Upper lobe of left lung (tissue), 6 donors: ENCODE measurements at places on chromosomes 3 and 15. TPM values are rescaled to one million over a fixed set of nuclear protein-coding genes. Genes with fewer than 3 reads are reported as not detected.

GRCh38 chr15:88613074-88613944 lies 7.8 kb upstream of the AEN start:
- H3K27ac ChIP-seq = no peak overlapping the region
- H3K36me3 ChIP-seq = no peaks in the 10 kb centered on the region
- no peak for DNase-seq

BTBD1 gene
- 45.6 TPM for total RNA-seq

GRCh38 chr3:106587551-106587950 lies 718.7 kb upstream of the CBLB start:
- H3K4me1 ChIP-seq = no peaks in the 10 kb centered on the region
- H3K4me3 ChIP-seq = no peak overlapping the region
- no peak for DNase-seq
- H3K27me3 ChIP-seq = no peaks in the 10 kb centered on the region
- no peaks in the 10 kb centered on the region for H3K36me3 ChIP-seq
- H3K27ac ChIP-seq = no peak overlapping the region

ARNT2 gene
- 4.8 TPM for total RNA-seq

SLC25A20 gene
- total RNA-seq = 16.8 TPM

STAB1 gene
- 49.5 TPM for total RNA-seq

DNA sequence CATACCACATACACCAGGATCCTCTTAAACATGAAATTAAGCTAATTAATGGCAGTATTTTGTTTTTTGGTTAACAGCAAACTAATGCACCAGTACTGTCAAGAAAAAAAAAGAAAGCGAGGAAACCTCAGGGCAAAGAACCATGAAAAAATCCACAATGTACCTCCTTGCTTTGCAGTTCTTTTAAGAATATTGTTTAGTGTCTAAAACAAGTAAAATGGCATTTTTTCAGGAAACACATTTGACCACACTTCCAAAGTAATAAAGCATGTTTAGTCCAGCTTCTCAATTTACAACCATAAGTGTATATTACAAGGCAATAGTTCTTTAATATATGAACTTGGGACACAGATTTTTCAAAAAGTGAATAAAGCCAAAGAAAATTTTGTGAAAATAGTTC lies 26.6 kb downstream of the AAGAB start:
- DNase-seq = no peak
- no peak overlapping the region for H3K27ac ChIP-seq
- H3K4me1 ChIP-seq = no peaks in the 10 kb centered on the region
- no peak overlapping the region for H3K4me3 ChIP-seq

DNA sequence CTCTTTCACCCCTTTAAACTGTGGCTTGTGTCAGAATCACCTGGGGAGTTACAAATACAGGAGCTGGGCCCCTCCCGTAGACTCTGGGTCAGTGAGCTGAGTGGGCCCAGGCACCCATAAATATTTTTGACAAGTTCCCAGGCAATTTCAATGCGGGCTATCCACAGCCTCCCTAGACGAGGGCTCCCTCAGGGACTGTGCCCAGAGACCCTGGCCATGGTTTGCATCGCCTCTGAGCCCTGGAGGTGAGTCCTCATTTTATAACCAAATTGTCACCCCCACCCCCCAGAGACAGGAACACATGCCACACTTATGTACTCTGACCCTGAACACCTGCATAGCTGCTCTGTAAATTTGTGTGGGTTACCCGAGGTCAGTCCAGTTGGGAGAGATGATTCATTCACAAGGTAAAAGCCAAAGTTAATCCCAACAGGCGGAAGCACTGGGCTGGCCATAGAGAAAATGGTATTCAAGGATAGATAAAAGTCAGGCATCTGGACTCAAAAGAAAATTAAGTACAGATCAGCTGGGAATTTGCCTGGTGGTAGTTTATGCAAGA lies 146.5 kb upstream of the SLC6A11 start:
- H3K27me3 ChIP-seq = no peaks in the 10 kb centered on the region
- H3K36me3 ChIP-seq = no peaks in the 10 kb centered on the region
- no peak for DNase-seq
- no peak overlapping the region for H3K4me3 ChIP-seq

GRCh38 chr15:31051496-31052080 lies 49.9 kb downstream of the TRPM1 start:
- H3K4me3 ChIP-seq = no peak overlapping the region
- no peaks in the 10 kb centered on the region for H3K27me3 ChIP-seq
- H3K27ac ChIP-seq = no peak overlapping the region
- no peaks in the 10 kb centered on the region for H3K36me3 ChIP-seq
- peaks cover 8% of the 10 kb centered on the region for H3K4me1 ChIP-seq

DNA sequence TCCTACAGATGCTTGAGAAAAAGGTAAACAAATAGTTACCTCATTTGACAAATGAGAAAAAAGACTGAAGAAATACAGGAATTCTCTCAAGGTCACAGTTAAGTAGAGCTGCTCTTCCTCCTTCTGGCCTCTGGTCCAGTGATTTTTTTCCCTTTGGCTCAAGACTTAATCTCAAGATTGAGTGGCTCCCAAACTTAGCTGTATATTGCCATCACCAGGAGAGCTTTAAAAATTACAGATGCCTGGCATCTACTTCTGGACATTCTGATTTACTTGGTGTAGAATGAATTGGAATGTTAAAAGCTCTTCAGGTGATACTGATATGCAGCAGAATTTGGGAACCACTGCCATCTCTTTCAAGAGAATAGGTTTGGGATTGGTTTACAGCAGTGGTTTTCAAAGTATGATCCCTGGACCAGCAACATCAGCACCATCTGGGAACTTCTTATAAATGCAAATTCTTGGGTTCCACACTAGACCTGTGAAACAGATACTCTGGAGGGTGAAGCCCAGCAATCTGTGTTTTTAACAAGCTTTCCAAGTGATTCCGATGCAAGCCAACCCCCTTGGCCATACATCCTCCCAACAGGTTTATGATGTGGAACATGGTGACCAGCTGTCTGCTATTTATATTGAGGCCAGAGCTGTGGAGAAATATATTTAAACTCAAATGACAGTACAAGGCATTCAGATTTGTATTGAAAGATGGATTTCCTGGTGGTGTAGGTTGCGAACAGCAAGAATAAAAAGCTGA lies 333.0 kb upstream of the RARB start:
- H3K36me3 ChIP-seq = no peaks in the 10 kb centered on the region
- H3K4me1 ChIP-seq = no peaks in the 10 kb centered on the region
- H3K4me3 ChIP-seq = no peak overlapping the region
- no peak overlapping the region for H3K27ac ChIP-seq
- H3K27me3 ChIP-seq = no peaks in the 10 kb centered on the region
- no peak for DNase-seq

DNA sequence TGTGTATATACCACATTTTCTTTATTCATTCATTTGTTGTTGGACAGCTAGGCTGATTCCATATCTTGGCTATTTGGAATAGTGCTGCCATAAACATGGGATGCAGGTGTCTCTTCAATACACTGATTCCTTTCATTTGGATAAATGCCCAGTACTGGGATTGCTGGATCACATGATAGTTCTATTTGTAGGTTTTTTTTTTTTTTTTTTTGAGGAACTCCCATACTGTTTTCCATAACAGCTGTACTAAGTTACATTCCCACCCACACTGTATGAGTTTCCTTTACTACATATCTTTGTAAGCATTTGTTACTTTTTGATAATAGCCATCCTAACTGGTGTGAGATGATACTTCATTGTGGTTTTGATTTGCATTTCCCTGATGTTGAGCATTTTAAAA lies 437.7 kb downstream of the DIPK2A start:
- no peaks in the 10 kb centered on the region for H3K36me3 ChIP-seq
- no peak overlapping the region for H3K27ac ChIP-seq
- no peaks in the 10 kb centered on the region for H3K27me3 ChIP-seq
- H3K4me3 ChIP-seq = no peak overlapping the region
- no peaks in the 10 kb centered on the region for H3K4me1 ChIP-seq

- no peaks in the 10 kb centered on the region for H3K36me3 ChIP-seq
- no peak overlapping the region for H3K4me3 ChIP-seq
Measured at GRCh38 chr3:111627092-111627491, 31.9 kb upstream of the ZBED2 start.

CELF6 gene
- total RNA-seq = 11.9 TPM

GRCh38 chr15:30991255-30992235 lies at the start of gene MTMR10:
MTMR10 (minus strand) TSS chr15:30991628; CDS start chr15:30991506, 122 bp downstream.
- no peaks in the 10 kb centered on the region for H3K36me3 ChIP-seq
- peaks cover 22% of the 10 kb centered on the region for H3K4me1 ChIP-seq
- peak within 1 kb of the TSS; percentile 98 for H3K27ac ChIP-seq
- no peaks in the 10 kb centered on the region for H3K27me3 ChIP-seq
